ENCODE measurements at places on chromosomes 4 and X. TPM values are rescaled to one million over a fixed set of nuclear protein-coding genes. Genes with fewer than 3 reads are reported as not detected.

- DNase-seq = peak; percentile 96
Measured at GRCh38 chr4:189940178-189941004, at the start of gene FRG1. Gene FRG1 (plus strand): TSS chr4:189940872. CDS start chr4:189941010, 138 bp downstream.

Gene FAM241A
- total RNA-seq = 5.1 TPM

Gene CD38
- 2.6 TPM for total RNA-seq

DNA sequence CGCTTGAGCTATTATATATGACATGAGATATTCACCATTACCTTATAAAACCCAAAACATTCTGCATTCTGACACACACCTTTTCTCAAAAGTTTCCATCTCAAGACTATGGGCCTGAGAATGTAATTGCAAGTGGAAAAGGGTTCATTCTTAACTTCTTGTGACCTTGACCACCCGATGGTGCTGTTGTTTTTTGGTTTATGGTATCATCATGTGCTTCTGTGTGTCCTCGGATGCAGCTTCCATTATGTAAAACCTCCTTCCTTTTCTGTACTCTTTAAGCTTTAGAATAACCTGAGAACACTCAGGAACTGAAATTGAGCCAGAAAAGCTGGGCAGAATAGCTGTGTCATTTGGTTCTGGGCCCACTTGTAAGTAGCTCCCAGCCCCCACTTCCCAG lies 16.2 kb upstream of the PUDP start:
- DNase-seq = no peak

DNA sequence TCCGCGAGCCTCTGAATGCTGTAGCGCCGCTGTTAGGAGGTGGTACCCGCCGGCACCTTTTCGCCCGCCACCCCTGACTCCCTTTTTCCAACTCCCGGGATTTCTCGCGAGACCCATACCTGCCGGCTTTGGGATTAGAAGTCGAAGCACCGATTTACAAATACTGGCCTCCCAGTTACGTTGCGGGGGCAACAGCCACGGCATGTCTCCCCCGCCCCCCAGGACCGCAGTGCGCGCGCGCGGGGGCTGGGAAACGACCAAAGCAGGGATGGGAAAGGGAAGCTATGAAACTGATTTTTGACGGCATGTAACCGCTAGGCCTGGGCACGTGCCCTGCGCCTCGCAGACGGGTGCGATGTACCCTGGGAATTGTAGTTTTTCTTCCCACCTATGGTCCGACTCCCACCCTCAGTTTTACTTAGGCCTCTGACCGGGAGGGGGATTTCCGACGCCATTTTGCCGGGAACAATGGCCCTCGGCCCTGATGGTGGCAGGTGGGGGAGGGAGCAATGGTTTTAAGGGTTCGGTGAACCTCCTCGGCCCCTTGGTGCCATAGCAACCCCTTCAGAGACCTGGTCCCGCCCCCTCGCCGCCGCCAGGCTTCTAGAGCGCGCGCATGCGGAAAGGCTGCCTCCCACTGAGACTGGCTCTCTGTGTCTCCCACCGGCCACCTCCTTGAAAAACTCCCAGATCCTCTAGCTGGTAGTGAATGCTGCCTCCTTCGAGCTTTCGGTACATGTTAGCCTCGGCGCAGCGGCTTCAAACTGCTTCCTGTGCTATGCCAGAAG lies 772 bp upstream of the WNK3 start:
- peak; percentile 56 for DNase-seq

Gene LCORL
- 10.5 TPM for total RNA-seq

Gene FRMD7
- total RNA-seq = 1.6 TPM

Gene KLHL4
- total RNA-seq = 0.49 TPM

GRCh38 chr4:73609706-73610105 lies 10.5 kb downstream of the RASSF6 start:
- no peak for DNase-seq

Gene EXOC1L
- total RNA-seq = not detected

DNA sequence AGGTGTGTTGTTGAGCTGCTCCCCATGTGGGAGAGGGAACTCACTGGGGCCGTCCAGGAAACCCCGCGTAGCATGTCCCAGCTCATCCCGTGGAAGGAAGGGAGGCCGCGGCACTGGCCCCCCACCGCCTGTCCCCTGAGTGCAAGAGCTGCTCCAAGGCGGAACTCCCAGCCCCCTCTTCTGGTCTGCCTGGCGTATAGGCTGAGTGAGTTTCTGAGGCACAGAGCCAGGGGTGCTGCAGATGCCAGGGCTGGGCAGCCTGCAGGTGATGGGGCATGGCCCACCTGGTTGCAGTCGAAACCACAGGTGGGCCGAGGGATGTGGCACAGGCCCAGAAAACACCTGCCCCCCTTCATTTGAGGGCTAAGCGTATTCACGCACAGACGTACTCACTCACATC lies 49.6 kb downstream of the ABLIM2 start:
- no peak for DNase-seq

DNA sequence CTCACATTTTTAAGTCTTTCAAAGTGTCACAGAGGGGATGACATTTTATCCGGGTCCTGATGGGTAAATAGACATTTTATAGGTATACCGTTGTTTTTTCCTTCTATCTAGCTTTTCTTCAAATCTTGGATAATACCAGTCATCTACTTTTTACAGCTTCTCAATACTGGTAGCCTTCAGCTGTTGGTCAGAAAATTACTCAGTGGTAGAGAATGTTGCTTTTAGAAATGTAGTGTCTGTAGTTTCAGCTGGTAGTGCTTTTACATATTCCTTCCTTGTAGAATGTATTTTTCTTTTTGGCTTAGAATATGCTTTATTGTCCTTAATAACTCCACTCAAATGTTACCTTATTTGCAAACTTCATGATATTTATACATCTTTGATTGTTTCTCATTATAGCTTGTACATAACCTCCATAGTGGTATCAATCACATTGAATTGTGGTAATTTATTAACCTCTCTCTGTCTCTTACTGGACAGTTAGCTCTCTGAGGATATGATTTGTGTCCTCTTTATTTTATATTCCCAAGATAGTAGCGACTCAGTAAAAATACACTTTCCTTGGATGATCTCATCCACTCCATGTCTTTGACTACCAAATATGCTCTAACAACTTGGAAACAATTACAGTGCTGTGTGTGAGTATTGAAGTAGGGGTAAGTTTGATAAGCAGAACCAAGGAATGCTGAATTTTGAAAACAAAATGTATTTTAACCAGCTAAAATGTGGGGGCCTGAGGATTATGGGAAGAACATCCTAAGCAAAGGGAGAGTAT lies 53.8 kb downstream of the RAP1GDS1 start:
- DNase-seq = no peak

DNA sequence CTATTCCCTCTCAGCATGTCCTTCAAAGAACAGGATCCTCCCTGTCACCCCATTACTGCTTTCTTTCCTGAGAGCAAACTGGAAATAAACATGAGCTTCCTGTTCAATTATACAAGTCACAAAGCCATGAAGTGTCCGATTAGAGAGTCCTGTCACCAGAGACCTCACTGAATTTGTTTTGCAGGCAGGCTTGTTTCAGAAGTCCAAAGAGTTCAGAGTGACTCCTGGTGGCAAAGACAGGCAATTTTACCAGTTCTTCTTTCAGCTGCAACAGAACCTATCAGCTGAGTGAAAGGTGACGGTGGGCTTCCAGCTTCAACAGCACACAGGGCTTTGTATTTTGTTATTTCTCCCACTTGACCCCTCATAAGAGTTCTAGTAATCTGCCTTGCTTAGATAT lies 6.4 kb downstream of the ELK1 start:
- no peak for DNase-seq

DNA sequence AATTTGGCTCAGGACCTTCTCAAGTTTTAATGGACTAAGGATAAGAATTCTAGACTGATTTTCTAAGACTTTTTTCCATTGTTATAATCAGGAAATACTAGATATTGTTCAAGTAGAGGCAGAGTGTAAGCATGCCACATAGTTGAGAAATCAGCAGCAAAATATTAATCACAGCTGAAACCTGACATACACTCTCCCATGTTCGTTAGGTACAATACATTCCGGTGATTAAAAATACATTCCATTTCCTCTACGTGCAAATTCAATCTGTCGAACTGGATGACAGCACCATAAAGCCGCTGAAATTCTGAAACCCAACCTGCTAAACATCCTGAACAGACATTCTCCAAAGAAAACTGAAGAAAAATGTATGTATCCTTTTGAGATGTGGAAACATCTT lies 587.6 kb upstream of the DIPK2B start:
- no peak for DNase-seq

GRCh38 chrX:107686792-107687191 lies 58.5 kb downstream of the PRPS1 start:
- no peak for DNase-seq

GRCh38 chr4:8044699-8045098 lies 105.0 kb upstream of the AFAP1 start:
- no peak for DNase-seq

- no peak for DNase-seq
Measured at GRCh38 chr4:54942721-54943120, 182.7 kb downstream of the KDR start.

Gene MAGEA8
- not detected for total RNA-seq

DNA sequence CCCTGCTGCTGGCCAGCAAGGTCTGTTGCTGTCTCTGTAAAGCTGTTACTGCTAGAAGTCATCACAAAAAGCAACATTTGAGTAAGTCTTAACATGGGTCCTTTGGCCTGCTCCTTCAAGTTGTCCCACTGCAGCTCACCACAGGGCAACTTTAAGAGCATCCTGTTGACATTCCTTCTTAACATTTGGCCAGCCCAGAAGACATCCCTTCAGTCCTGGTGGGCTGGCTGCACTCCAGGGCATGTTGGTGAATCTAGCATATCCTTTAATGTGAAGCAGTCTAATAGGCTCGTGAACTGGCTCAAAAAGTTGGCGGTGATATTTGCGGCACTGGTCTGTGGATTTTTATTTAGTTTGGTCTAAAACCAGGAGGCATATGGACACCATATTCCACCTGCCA lies 92.2 kb upstream of the MAML3 start:
- no peak for DNase-seq

- DNase-seq = no peak
Measured at GRCh38 chrX:129360175-129360574, 163.1 kb downstream of the SMARCA1 start.

DNA sequence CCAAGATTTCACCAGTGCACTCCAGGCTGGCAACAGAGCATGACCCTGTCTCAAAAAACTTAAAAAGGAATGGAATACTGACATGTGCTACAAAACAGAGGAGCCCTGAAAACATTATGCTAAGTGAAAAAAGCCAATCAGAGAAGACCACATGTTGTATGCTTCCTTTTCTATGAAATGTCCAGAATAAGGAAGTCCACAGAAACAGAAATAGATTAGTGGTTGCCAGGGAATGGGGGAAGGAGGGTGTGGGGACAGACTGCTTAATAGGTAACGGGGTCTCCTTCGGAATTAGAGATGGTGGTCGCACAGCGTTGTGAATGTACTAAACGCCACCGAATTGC lies 30.1 kb upstream of the KIAA0232 start:
- DNase-seq = no peak
